ENCODE measurements at places on chromosomes 13 and 19.

GRCh38 chr19:54478677-54479266 lies 5.7 kb upstream of the CDC42EP5 start:
- peak; percentile 42 for DNase-seq

- no peak for DNase-seq
Measured at GRCh38 chr19:49333418-49333805, 1.8 kb upstream of the CD37 start.

- no peak for DNase-seq
Measured at GRCh38 chr13:27370305-27370872, 54.0 kb upstream of the GTF3A start.

DNA sequence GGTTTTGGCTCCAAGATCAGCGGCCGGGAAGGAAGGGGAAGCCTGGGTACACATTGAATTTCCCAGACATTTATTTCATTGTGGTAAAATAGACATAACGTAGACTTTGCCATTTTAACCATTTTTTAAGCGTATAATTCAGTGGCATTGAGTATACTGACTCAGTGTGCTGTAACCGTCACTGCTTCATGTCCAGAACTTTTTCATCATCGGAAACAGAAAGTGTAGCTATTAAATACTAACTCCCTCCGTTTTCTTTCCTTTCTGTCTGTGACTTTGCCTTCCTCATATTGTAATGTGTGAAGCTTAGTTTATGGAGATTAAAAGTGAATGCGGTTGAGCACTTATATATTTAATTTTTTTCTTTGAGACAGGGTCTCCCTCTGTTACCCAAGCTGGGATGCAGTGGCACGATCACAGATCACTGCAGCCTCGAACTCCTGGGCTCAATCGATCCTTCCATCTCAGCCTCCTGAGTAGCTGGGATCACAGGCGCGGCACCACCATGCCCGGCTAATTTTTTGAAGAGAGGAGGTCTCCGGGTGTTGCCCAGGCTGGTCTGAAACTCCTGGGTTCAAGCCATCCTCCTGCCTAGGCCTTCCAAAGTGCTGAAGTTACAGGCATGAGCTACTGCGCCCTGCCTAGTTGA lies 1.4 kb downstream of the HNRNPM start:
- DNase-seq, result no peak

GRCh38 chr13:21237081-21237480 lies 60.6 kb downstream of the MRPL57 start:
- no peak for DNase-seq

DNA sequence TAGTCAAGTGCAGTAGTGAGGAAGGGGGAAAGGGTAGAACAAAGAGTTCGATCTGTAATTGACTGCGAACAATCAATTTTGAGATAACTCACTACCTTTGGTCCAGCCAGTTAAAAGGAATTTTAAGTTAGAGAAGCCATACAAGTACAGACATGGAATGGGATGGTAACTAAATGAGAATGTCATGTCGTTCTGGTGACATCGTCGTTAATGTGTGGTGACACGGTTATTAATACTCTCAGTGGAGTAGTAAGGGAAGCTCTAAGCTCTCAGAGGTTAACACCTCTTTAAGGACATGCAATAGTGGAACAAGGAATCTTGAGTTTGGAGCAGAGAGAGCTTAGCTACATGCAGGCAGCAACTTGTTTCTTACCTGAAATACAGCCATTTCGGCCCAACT lies 154.9 kb upstream of the KLF12 start:
- DNase-seq, result no peak

GRCh38 chr19:35442091-35442490 lies 6.0 kb upstream of the FFAR2 start:
- DNase-seq, result no peak

Data from AG08395 (cell line).